ENCODE measurements at places on chromosomes 2 and 18. TPM values are rescaled to one million over a fixed set of nuclear protein-coding genes. Genes with fewer than 3 reads are reported as not detected.

GRCh38 chr2:231612109-231612455, 19.4 kb downstream of the TEX44 start:
- H3K4me3 ChIP-seq = peak overlapping the region; percentile 86
- peak overlapping the region; percentile 98 for H3K27ac ChIP-seq
- H3K4me1 ChIP-seq = peaks cover 40% of the 10 kb centered on the region

- H3K36me3 ChIP-seq = peaks cover 19% of the 10 kb centered on the region
- no peak overlapping the region for H3K27ac ChIP-seq
- no peaks in the 10 kb centered on the region for H3K27me3 ChIP-seq
- H3K4me3 ChIP-seq = no peak overlapping the region
- H3K4me1 ChIP-seq = peaks cover 30% of the 10 kb centered on the region
Measured at GRCh38 chr2:45851111-45851510, 199.6 kb downstream of the PRKCE start.

- peaks cover 75% of the 10 kb centered on the region for H3K27me3 ChIP-seq
- peaks cover 11% of the 10 kb centered on the region for H3K4me1 ChIP-seq
- no peak overlapping the region for H3K4me3 ChIP-seq
- peak; percentile 93 for DNase-seq
Measured at GRCh38 chr2:230849633-230850357, 14.9 kb upstream of the ITM2C start.

GRCh38 chr2:37104178-37104577, 19.9 kb downstream of the GPATCH11 start:
- H3K4me1 ChIP-seq = peaks cover 3% of the 10 kb centered on the region
- DNase-seq = no peak
- H3K27me3 ChIP-seq = no peaks in the 10 kb centered on the region
- H3K27ac ChIP-seq = no peak overlapping the region
- H3K4me3 ChIP-seq = no peak overlapping the region
- H3K36me3 ChIP-seq = peaks cover 62% of the 10 kb centered on the region

GRCh38 chr2:212991120-212991519, 160.3 kb downstream of the IKZF2 start:
- H3K4me3 ChIP-seq = no peak overlapping the region
- DNase-seq = no peak
- no peak overlapping the region for H3K27ac ChIP-seq
- no peaks in the 10 kb centered on the region for H3K27me3 ChIP-seq

DNA sequence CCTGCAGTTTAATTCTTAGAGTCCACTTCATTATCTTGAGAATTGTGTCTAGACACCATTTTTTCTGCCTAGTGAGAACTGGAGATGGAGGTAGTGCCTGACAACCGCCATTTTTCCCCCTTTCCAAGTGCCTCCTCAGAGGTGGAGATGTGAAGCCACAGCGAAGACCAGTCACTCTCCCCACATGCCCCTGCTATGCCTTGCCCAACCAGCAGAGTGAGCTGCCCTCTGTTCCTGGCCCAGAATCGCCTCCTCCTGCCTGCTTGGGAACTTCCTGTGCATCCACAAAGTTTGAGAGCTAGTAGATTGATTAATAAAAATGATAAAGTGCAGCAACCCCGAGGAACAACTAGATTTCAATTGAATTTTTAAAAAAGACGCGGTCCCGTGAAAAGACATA, 123.3 kb downstream of the CLIP4 start:
- no peaks in the 10 kb centered on the region for H3K36me3 ChIP-seq
- H3K27me3 ChIP-seq = peaks cover 6% of the 10 kb centered on the region
- DNase-seq = no peak
- no peak overlapping the region for H3K4me3 ChIP-seq

- peaks cover 16% of the 10 kb centered on the region for H3K4me1 ChIP-seq
- DNase-seq = no peak
- H3K27ac ChIP-seq = no peak overlapping the region
- H3K27me3 ChIP-seq = peaks cover 9% of the 10 kb centered on the region
- H3K36me3 ChIP-seq = peaks cover 3% of the 10 kb centered on the region
- H3K4me3 ChIP-seq = no peak overlapping the region
Measured at GRCh38 chr2:240424341-240425235, 10.9 kb upstream of the GPC1 start.

NCKAP5 gene
- total RNA-seq = not detected

DNA sequence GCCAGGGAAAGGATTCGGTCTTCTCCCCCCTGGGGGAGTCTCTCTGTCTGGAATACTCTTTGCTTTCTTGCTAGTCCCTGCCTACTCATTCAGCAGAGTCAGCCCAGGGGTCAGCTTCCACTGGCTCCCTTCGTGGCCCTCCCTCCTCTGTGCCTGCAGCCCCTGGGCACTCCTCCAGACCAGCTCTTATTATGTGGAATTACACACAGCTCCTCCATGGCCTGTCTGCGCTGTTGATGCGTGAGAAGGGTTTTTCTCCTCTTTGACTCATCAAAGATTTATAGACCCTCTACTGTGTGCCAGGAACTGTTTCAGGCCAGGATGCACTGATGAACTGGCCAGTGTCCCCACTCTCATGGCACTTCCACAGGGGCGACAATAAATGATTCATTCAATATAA, 44.4 kb downstream of the ST8SIA5 start:
- no peaks in the 10 kb centered on the region for H3K36me3 ChIP-seq
- no peak overlapping the region for H3K27ac ChIP-seq
- no peak for DNase-seq
- peaks cover under 1% of the 10 kb centered on the region for H3K27me3 ChIP-seq
- H3K4me3 ChIP-seq = no peak overlapping the region

DNA sequence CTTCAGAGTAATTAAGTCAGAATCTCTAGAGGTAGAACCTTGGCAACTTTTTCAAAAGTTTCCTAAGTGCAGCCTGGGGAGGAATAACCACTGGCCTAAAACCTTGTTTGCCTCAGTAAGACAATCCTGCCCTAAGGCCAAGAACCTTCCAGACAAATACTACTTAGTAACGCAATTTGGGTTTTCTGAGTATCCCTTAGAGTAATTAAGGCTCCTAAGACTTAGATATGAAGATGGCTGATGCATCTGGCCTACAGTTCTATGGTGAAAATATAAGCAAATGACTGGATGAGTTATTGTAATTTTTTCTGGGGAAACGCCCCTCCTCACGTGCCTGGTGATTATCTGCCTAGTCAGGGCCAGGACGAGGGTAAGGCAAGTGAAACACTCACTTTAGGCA, 95.7 kb upstream of the DLX2 start:
- no peak overlapping the region for H3K27ac ChIP-seq
- H3K4me3 ChIP-seq = no peak overlapping the region
- DNase-seq = no peak

- H3K27ac ChIP-seq = no peak overlapping the region
- no peaks in the 10 kb centered on the region for H3K4me1 ChIP-seq
- H3K27me3 ChIP-seq = peaks cover 2% of the 10 kb centered on the region
- no peak overlapping the region for H3K4me3 ChIP-seq
- no peaks in the 10 kb centered on the region for H3K36me3 ChIP-seq
- DNase-seq = no peak
Measured at GRCh38 chr2:237513693-237514092, 26.6 kb downstream of the MLPH start.

- no peaks in the 10 kb centered on the region for H3K4me1 ChIP-seq
- H3K27ac ChIP-seq = no peak overlapping the region
- H3K27me3 ChIP-seq = peaks cover 2% of the 10 kb centered on the region
- no peaks in the 10 kb centered on the region for H3K36me3 ChIP-seq
- H3K4me3 ChIP-seq = no peak overlapping the region
Measured at GRCh38 chr18:25223899-25224886, 127.8 kb downstream of the ZNF521 start.

BOLL gene
- total RNA-seq = not detected

ACMSD gene
- not detected for total RNA-seq

DNA sequence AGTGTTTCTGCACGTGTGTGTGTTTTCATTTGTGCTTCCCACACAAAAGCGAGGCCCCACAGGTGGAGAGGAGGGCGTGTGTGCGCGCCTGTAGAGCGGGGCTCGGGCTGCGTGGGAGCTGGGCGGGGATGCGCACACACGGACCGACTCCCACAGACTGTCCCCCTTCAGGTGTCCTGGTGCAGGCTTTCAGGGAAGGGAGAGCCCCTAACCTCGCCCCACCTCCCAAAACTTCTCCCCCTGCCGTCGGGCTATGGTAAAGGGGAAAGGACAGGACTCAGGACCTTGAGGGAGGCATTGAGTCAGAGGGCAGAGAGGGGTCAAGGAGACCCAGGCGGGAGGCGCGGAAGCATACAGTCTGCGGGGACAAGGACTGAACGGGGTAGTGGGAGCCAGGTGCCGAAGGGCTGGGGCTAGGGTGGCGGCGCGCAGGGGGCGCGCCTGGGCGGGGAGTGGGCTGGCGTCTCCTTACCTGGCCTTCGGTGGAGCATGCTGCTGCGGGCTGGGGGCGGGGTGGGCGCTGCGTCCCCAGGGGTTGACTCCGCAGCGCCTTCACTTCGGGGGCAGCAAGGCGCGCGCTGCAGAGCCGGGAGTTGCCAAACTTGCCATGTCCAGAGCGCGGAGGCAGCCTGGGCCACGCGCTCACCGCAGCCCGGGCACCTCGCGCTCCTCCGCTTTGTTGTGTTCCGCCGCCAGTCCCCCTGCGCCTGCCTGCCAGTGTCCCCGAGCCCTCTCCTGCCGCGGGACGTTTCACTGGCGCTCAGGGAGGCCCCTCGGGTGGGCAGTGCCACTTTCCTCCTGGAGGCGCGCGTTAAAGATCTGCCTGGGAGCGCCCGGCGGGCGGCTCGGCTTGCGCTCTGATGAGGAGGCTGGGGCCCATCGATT, 302.0 kb downstream of the NCKAP5 start:
- no peaks in the 10 kb centered on the region for H3K36me3 ChIP-seq
- H3K4me1 ChIP-seq = no peaks in the 10 kb centered on the region
- no peak for DNase-seq

ADAM23 gene
- 0.05 TPM for total RNA-seq

MROH2A gene
- total RNA-seq = not detected

GRCh38 chr2:88770016-88770415, 78.5 kb downstream of the RPIA start:
- H3K36me3 ChIP-seq = no peaks in the 10 kb centered on the region
- H3K27me3 ChIP-seq = peaks cover 24% of the 10 kb centered on the region

GRCh38 chr2:172513935-172514586, 41.8 kb upstream of the PDK1 start:
- H3K36me3 ChIP-seq = peaks cover 43% of the 10 kb centered on the region
- H3K27ac ChIP-seq = no peak overlapping the region
- peaks cover 8% of the 10 kb centered on the region for H3K4me1 ChIP-seq
- no peak for DNase-seq

- no peaks in the 10 kb centered on the region for H3K36me3 ChIP-seq
- H3K27ac ChIP-seq = no peak overlapping the region
- no peak overlapping the region for H3K4me3 ChIP-seq
- no peaks in the 10 kb centered on the region for H3K4me1 ChIP-seq
- H3K27me3 ChIP-seq = peaks cover 6% of the 10 kb centered on the region
Measured at GRCh38 chr2:217147818-217148217, 288.0 kb upstream of the TNP1 start.

HES6 gene
- 10.2 TPM for total RNA-seq

LRP1B gene
- total RNA-seq = not detected

SP140 gene
- total RNA-seq = 241 TPM

- peaks cover 2% of the 10 kb centered on the region for H3K4me1 ChIP-seq
- peaks cover 2% of the 10 kb centered on the region for H3K27me3 ChIP-seq
- no peak overlapping the region for H3K27ac ChIP-seq
- DNase-seq = no peak
- no peaks in the 10 kb centered on the region for H3K36me3 ChIP-seq
Measured at GRCh38 chr2:31282634-31283033, 48.7 kb downstream of the EHD3 start.

- no peaks in the 10 kb centered on the region for H3K4me1 ChIP-seq
- peaks cover 11% of the 10 kb centered on the region for H3K27me3 ChIP-seq
- no peaks in the 10 kb centered on the region for H3K36me3 ChIP-seq
- no peak overlapping the region for H3K27ac ChIP-seq
- DNase-seq = no peak
Measured at GRCh38 chr2:235958221-235958930, 209.8 kb downstream of the GBX2 start.

DNA sequence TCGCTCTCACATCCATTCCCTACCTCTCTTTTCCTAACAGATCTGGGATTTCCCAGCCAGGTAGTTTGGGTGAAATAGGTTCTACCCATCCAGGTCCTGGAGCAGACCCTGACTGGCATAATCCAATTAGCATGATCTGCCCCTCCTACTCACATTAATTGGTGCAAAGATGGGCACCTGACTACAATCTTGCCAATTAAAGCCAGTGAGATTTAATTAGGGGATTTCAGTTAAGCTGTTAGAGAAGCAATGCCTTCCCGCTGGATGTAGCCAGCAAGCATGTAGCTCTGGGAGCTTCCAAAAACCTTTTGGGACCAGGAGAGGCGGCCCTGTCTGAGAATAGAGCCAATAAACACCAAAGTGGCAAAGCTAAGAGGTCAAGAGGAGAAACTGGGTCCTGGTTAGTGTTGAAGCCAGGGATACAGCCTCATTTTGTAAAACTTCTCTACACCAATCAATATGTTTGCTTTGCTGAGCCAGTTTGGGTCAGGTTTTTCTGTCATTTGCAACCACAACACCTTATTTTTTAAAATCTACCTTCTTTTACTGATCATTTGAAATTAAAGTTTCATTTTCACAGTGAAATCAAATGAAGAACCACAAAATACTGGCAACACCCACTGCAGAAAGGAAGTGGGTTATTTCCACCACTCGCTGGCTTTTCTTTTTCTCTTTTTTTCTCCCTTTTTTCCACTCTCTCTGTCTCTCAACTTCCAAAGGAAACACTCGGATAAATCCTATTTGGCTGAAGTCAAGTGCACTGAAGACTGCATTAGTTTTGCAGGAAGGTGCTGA, 3.2 kb upstream of the TTC39C start:
- H3K4me3 ChIP-seq = peak overlapping the region; percentile 69
- H3K36me3 ChIP-seq = peaks cover 4% of the 10 kb centered on the region
- DNase-seq = peak; percentile 81
- H3K27me3 ChIP-seq = no peaks in the 10 kb centered on the region

FSIP2 gene
- total RNA-seq = 0.21 TPM

Measured in activated CD4-positive, alpha-beta T cell treated with anti-CD3 and anti-CD28 coated beads, Interleukin-2, amount 10 ng/mL, durations not matched to agents 24 days and 14 days (primary cell).